Osteoblast (primary cell): ENCODE measurements at places on chromosomes 13 and 19. TPM values are rescaled to one million over a fixed set of nuclear protein-coding genes. Genes with fewer than 3 reads are reported as not detected.
A peak's percentile ranks its signal among the peaks of the same experiment; 100 is the strongest.

The VSTM1 gene
- not detected in 2 replicates for total RNA-seq

DNA sequence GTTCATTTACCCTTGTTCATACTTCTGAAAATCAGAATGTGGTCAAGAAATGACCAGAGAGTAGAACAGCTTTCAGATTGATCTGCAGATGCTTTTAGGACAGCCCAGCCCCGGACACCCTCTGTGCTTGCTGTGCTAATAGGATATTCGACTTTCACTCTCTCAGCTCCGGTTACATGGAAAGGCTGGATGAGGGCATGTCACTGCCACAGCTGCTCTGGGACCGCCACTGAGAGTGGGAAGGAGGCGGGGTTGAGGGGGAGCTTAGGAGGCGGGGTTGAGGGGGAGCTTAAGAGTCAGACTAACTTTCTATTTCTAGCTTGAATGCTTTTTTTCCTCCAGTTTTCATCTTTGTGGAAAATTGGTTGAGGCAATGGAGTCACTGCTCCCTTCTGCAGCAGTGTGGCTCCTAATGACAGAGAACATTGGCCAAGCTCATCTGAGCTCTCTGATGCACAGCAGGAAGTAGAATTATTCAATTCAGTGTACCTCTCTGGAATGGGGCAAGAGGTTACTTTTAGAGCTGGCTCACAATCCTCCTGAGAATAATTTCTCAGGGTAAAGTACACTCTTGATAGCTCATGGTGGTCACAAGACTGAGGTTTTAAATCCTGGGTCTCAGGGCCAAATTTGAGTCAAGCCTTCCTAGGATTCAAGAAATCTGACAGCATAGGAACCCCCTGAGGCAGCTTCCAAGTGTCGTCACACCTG is 74.6 kb upstream of the NPAS1 start:
- peak; percentile 66 for DNase-seq

DNA sequence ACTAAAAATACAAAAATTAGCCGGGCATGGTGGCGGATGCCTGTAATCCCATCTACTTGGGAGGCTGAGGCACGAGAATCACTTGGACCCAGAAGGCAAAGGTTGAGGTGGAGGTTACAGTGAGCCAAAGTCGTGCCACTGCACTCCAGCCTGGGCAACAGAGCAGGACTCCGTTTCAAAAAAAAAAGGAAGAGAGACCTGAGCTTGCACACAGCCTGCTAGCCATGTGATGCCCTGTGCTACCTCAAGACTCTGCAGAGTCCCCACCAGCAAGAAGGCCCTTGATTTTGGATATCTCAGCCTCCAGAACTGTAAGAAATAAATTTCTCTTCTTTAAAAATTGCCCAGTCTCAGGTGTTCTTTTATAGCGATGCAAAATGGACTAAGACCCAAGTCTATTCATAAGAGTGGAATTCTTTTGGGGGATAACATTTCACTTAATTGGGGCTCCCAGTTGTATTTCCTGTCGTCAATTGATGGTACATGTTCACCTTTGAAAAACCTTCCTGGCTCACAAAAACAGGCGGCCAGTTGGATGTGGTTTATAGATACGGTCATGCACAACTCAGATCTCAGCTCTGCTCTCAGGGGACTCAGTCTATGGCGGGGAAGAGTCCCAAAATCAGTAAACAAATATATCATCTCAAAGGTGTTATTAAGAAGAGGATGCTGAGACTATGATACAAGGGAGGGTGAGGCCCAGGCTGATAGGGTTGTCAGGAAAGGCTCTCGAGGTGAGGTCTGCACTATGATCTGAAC is 2.4 kb upstream of the CHERP start:
- DNase-seq = no peak

DNA sequence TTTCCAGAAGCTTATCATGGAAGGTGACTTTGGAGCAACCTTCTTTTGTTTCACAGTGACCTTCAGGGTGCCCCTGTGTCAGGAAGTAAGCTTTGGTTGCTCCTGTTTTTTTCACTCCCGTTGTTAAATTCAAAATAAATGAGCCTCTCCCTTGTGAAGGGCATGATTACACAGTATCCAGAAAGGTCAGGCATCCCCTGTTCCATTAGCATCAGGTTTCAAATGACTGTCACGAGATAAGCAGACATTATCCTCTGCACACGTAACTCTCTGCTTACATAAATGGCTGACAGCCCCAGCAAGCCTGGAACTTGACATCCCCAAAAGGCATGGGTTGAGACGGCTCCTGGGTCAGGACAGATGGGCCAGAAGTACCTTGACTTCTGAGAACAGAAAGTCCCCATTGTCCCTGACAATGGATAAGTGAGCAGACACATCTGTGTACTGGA is 52.0 kb downstream of the RAB20 start:
- peak; percentile 55 for DNase-seq
